ENCODE measurements at places on chromosomes 7 and 10.

GRCh38 chr7:17103170-17103569, 195.3 kb upstream of the AHR start:
- DNase-seq: no peak

- DNase-seq: no peak
Observed at GRCh38 chr10:129771576-129771975, 192.5 kb downstream of the EBF3 start.

DNA sequence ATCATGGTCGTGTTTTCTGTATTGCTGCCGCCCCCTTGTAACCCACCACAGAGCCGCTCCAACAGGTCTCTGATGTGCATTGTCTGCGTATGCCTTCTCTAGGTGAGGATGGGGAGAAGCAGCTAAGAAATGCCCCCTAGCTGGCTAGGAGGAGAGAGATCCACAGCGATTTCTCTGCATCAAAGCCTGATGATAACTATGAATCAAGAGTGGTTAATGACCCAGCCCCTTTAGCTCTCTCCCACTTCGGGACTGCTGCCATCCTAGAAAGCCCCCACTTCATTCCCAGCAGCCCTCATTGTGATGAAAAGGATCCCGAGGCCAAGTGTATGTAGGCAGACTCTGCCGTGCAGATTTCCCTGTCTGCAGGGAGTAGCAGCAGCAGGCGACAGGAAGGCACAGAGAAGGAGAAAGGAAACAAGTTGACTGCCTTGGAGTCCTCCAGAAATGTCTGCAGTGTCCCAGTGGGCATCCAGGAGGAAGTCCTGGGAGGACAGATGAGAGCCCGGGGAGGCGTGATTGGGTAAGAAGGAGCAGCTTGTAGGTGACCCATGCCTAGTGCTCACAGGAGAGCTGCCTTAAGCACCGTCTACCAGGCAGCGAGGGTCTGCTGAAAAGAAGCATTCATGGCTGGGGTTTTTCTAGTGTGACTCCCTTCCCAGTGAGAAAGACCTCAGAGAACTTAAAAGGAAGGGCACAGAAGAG, 2.9 kb downstream of the PLXNA4 start:
- no peak for DNase-seq

GRCh38 chr7:19322002-19322401, 176.8 kb upstream of the FERD3L start:
- DNase-seq: no peak

GRCh38 chr10:124732931-124733570, 11.1 kb downstream of the FAM53B start:
- no peak for DNase-seq

DNA sequence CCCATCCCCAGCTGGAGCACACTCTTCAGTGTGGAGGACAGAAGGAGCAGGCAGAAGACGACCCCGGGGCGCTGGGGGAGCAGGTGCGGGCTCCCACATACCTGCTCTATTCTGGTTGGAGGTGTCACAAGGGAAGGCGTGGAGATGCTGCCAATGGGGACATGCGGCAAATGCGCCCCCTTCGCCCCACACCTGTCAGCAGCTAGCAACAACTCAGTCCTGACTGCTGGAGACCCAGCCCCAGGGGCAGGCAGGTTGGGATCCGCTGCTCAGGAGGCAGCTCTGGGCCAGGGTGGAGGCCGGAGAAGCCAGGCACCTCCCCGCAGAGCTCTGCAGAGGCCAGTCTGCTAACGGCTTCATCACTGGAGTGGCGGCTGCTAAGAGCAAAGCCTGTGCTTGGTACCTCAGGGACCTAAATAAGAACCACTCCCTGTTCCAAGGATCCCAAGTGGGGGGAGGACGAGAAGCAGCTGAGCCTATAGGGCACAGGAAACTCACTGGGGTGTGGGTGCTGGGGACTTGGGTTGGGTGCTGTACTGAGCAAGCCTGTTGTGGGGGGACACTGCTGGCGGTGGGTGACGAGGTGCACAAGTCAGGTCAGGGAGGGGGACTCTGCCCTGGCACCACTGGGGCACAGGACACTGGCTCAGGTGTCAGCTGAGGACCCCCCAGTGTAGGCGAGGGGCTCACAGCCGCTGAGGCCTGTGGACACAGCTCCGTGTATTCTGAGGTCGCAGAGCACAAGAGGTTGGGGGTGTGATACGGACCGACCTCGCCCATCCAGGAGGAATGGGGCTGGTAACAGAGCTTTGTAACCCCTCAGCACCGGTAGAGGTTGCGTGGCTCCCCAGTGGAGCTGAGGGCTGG, 19.2 kb upstream of the GPR146 start:
- no peak for DNase-seq

DNA sequence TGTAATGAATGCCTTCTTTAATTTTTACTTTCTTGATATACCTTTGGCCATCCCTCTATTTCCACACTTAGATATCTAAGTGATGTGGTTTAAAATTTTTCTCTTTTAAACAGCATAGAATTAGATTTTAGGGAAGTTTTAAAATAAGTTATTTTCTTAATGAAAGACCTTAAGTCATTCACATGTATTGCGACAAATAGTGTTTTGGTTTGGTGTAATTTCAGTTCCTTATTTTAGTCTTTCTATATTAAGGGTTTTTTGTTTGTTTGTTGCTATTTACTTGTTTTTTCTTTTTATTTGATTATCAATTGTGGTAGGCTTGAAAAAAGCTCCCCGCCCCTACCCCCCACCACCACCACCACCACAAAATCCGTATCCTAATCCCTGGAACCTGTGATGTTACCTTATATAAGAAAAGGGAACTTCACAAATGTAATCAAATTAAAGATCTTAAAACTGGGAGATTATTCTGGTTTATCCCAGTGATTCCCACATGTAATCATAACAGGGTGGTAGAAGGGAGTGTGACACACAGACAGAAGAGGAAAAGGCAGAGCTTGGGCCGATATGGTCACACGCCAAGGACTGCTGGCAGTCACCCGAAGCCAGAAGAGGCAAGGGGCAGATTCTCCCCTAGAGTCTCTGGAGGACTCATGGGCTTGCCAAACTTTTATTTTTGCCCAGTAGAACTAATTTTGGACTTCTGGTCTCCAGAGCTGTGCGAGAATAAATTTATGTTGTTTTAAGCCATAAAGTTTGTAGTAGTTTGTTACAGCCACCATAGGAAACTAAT, 149.7 kb downstream of the NPSR1 start:
- no peak for DNase-seq

- DNase-seq: no peak
Observed at GRCh38 chr7:2148814-2149213, 83.9 kb downstream of the MAD1L1 start.

GRCh38 chr7:94612661-94613060, 43.3 kb downstream of the SGCE start:
- no peak for DNase-seq

GRCh38 chr10:100683545-100684300, 61.7 kb upstream of the PAX2 start:
- DNase-seq: no peak

GRCh38 chr10:132299371-132300336, 8.1 kb downstream of the STK32C start:
- DNase-seq: no peak

- no peak for DNase-seq
Observed at GRCh38 chr10:43235070-43235900, 31.6 kb downstream of the RASGEF1A start.

DNA sequence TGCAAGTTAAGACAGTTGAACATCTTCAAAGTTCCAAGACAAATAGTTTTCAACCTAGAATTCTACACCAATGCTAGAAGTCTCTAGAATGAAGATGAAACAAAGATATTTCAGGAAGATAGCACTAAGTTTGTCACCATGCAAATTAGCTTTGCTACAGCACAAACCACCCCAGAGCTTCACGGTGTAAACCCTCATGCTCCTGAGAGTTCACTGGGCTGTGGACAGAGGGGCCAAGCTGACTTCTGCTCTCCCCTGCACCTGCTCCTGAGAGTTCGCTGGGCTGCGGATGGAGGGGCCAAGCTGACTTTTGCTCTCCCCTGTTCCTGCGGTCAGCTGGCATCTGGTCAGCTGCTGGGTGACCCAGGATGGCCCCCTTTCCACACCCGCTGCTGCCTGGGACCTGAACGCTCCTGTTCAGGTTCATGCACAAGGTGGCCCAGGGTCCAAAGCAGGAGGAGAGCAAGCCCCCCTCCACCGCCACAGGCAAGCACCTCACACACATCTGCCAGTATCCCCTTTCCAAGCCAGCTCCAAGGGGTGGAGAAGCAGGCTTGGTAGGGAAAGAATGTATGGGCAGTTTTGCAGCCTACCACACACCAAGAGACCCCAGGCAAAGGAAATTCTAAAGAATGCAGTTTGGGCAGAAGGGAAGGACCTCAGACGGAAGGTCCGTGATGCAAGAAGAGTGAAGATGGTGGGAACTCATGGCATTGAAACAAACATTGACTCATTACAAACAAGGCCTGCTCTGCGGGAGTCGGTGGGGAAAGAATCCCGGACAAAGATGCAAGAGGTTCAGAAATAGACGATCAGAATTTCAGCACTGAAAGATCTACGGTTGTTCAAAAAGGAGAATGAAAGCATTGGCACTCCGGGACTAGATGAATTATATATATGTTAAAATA, 137.8 kb upstream of the PPP2R2D start:
- DNase-seq: no peak

- DNase-seq: no peak
Observed at GRCh38 chr7:123415625-123416024, 118.8 kb downstream of the IQUB start.

DNA sequence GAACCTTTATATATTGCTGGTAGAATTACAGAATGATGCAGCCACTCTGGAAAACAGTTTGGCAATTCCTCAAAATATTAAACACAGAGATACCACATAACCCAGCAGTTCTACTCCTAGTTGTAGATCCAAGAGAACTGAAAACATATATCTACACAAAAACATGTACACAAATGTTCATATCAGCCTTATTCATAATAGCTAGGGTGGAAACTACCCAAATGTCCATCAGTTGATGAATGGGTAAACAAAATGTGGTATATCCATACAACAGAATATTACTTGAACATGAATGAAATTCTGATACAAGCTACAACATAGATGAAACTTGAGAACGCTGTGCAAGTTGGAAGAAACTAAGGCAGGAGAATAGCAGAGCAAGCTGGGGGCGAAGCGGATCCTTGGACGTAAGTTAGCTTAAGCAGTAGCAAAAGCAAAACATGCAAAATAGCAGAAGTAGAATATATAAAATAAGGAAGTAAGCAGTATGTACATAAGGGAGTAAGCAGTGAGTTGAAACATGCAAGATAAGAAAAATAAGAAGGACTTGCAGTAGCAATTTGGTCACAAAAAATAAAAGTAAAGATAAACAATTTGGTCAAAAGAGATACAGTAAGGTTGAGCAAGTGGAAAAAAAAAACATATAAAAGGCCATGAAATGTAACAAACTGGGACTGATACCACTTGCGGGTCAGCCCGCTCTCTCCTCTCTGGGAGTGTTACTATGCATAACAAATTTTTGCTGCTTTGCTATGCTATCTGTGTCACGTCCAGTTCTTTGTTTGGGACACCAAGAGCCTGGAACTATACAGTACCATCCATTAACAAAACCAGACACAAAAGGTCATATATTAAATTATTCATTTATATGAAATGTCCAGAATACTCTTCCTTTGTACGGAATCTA, 18.0 kb upstream of the HILPDA start:
- no peak for DNase-seq

DNA sequence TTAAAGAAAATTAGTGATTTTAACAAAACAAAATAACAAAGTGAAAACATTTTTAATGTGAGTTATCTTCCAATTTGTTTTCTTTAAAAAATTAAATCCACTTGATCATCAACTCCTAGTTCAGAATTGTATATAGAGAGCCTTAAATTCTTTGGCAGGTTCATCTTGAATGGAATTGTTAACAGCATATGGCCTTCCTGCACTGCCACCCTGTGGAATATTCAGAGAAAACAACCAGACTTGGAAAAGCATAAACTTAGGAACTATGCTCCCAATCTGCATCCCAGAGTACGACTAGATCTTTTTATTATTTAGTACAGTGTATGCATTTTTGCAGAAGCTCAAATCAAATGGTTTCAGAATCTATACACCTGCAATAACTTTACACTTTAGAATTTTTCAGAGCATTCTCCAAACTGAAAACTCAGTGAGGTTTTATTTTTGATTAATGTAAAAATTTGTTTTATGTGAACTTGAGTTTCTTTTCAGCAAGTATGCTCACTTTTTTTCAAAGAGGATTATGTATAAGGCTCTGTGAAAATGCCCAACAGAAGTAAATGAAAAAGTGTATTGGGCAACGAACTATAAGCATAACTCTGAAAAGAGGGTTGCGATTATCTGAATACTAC, 44.9 kb upstream of the ANK3 start:
- DNase-seq: peak; percentile 68

- no peak for DNase-seq
Observed at GRCh38 chr10:114992189-114992775, 54.3 kb downstream of the TRUB1 start.

DNA sequence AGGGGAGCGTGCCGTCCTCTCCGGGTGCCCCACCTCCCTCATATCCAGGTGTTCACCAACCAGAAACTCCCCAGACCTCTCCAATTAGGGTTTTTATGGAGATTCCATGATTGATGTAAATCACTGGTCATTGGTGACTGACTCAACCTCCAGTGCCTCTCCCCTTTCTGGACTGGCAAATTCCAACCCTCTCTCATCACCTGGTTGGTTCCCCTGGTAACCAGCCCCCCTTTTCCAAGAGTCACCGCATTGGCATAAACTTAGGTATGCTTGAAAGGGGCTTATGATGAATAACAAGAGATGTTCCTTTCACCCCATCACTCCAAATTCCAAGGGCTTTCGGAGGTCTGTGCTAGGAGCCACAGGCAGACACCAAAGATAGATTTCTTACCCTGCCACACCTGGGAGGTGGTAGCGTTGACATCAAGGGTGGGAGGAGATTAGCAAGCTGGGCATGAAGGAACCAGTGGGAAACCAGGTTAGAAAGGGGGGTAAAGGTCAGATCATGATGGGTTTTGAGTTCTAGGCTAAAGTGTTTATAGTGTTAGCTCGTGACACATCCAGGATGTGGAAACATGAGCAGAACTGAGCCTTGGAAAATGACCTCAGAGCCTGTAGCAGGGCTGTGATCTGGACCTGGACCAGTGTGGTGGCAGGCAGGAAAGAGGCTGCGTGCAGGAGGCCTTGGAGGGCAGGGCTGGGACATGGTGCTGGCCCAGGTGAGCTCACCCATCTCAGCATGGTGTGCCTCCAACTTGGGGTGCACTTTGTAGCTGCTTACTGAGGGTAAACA, 45.1 kb downstream of the CAMK1D start:
- DNase-seq: no peak

GRCh38 chr10:125783957-125784356, 8.3 kb upstream of the MMP21 start:
- DNase-seq: no peak

GRCh38 chr7:30598121-30598876, 3.6 kb downstream of the GARS1 start:
- DNase-seq: peak; percentile 35

- no peak for DNase-seq
Observed at GRCh38 chr7:26497801-26498596, 206.3 kb downstream of the SNX10 start.

Data from GM03348 (cell line).